Hepatocyte (in vitro differentiated cells): ENCODE measurements at places on chromosomes 13 and 19. TPM values are rescaled to one million over a fixed set of nuclear protein-coding genes. Genes with fewer than 3 reads are reported as not detected.

- H3K4me3 ChIP-seq = no peak overlapping the region
- H3K27me3 ChIP-seq = no peaks in the 10 kb centered on the region
These were observed 7.9 kb downstream of the TPM4 start for GRCh38 chr19:16084067-16084685.

- H3K27me3 ChIP-seq = no peaks in the 10 kb centered on the region
- H3K27ac ChIP-seq = no peak overlapping the region
- DNase-seq = no peak
These were observed 11.7 kb upstream of the MCF2L start for GRCh38 chr13:112957295-112957677.

GRCh38 chr13:80037505-80037888 is 303.4 kb downstream of the SPRY2 start:
- no peak overlapping the region for H3K4me3 ChIP-seq
- no peaks in the 10 kb centered on the region for H3K4me1 ChIP-seq
- no peaks in the 10 kb centered on the region for H3K36me3 ChIP-seq
- H3K27ac ChIP-seq = no peak overlapping the region

DNA sequence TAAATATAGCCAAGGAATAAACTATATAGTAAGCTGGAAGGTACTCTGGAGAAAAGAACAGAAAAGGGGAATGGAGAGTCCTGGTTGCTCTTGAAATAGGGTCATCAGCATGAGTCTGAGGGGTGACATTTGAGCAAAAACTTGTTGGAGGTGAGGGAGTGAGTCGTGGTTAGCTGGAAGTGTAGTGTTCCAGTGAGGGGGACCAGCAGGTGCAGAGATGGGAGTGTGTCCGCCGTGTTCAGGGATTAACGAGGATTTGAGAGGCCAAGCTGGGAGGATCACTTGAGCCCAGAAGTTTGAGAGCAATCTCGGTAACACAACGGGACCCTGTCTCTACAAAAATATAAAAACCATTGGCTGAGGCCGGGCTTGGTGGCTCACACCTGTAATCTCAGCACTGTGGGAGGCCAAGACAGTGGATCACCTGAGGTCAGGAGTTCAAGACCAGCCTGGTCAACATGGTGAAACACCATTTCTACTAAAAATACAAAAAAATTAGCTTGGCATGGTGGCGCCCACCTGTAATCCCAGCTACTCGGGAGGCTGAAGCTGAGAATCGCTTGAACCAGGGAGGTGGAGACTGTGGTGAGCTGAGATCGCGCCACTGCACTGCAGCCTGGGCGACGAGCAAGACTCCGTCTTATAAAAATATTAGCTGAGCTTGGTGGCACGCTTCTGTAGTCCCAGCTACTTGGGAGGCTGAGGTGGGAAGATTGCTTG is 1.1 kb downstream of the SUPT5H start:
- H3K36me3 ChIP-seq = no peaks in the 10 kb centered on the region
- H3K27ac ChIP-seq = peak overlapping the region; percentile 95
- no peaks in the 10 kb centered on the region for H3K27me3 ChIP-seq

DNA sequence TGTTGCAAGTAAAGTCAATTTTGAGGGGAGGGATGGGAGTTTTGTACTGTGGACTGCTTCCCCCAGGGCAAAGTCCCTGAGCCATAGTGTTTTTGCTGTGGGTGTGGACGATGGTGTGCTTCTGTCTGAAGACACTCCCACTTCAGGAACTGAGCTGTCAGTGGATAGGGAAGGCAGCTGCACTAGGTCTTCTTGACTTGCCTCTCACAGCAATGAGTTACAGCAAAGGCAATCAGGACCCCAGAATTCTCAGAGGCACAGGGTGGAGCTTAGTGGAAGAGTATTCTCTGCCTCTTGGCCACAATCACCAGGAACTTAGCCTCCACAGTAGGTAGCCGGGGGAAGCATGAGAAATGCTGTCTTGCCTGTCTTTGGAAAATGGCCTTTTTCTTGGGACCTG is 1416.6 kb upstream of the MIR17HG start:
- H3K36me3 ChIP-seq = no peaks in the 10 kb centered on the region
- H3K4me3 ChIP-seq = no peak overlapping the region
- no peaks in the 10 kb centered on the region for H3K4me1 ChIP-seq
- no peaks in the 10 kb centered on the region for H3K27me3 ChIP-seq
- no peak overlapping the region for H3K27ac ChIP-seq

- no peaks in the 10 kb centered on the region for H3K36me3 ChIP-seq
- no peak overlapping the region for H3K27ac ChIP-seq
- no peaks in the 10 kb centered on the region for H3K4me1 ChIP-seq
- no peaks in the 10 kb centered on the region for H3K27me3 ChIP-seq
- H3K4me3 ChIP-seq = no peak overlapping the region
These were observed 72.6 kb downstream of the TEX26 start for GRCh38 chr13:31005066-31005465.

Gene FGF21
- not detected in 2 replicates for total RNA-seq

Gene NDUFB7
- total RNA-seq = 201 and 226 TPM in 2 replicates

Gene KIR3DL1
- total RNA-seq = not detected in 2 replicates

Gene CDADC1
- 4.0 and 4.2 TPM in 2 replicates for total RNA-seq
